ENCODE measurements at places on chromosomes 12 and 14.

GRCh38 chr14:68937471-68938270, 41.4 kb downstream of the ACTN1 start:
- no peak overlapping the region for H3K4me3 ChIP-seq
- peak; percentile 51 for DNase-seq
- peak overlapping the region; percentile 39 for H3K27ac ChIP-seq
- peaks cover 78% of the 10 kb centered on the region for H3K4me1 ChIP-seq

DNA sequence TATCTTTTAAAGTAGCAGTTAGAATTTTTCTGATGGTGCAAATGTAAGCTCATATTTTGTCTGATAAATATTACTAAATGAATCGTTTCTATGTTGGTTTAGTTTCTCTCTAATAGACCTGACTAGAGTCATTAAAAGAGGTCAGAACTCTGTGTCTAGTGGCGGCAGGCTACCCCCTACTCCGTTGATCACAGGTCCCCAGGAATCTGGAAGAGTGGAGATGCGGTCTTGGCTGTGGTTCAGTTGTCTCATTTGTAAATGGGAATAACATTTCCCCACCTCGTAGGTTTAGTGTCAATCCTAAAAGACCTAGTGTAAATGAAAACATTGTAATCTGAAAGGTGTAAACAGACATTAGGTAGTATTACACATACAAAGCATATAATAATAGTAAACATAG, 4.7 kb upstream of the FOXJ2 start:
- H3K27ac ChIP-seq, result peak overlapping the region; percentile 100
- H3K36me3 ChIP-seq, result peaks cover 6% of the 10 kb centered on the region
- DNase-seq, result no peak
- H3K4me3 ChIP-seq, result peak overlapping the region; percentile 94
- H3K4me1 ChIP-seq, result peaks cover 15% of the 10 kb centered on the region

GRCh38 chr12:13566292-13566691, 369.8 kb downstream of the EMP1 start:
- DNase-seq, result no peak
- no peak overlapping the region for H3K4me3 ChIP-seq
- H3K27me3 ChIP-seq, result no peaks in the 10 kb centered on the region
- H3K4me1 ChIP-seq, result no peaks in the 10 kb centered on the region
- no peaks in the 10 kb centered on the region for H3K36me3 ChIP-seq
- no peak overlapping the region for H3K27ac ChIP-seq

- no peaks in the 10 kb centered on the region for H3K36me3 ChIP-seq
- H3K27ac ChIP-seq, result no peak overlapping the region
- no peak for DNase-seq
- peaks cover 9% of the 10 kb centered on the region for H3K4me1 ChIP-seq
- H3K4me3 ChIP-seq, result no peak overlapping the region
- peaks cover 9% of the 10 kb centered on the region for H3K27me3 ChIP-seq
Observed at GRCh38 chr14:95660651-95661515, 25.3 kb upstream of the TCL1B start.

DNA sequence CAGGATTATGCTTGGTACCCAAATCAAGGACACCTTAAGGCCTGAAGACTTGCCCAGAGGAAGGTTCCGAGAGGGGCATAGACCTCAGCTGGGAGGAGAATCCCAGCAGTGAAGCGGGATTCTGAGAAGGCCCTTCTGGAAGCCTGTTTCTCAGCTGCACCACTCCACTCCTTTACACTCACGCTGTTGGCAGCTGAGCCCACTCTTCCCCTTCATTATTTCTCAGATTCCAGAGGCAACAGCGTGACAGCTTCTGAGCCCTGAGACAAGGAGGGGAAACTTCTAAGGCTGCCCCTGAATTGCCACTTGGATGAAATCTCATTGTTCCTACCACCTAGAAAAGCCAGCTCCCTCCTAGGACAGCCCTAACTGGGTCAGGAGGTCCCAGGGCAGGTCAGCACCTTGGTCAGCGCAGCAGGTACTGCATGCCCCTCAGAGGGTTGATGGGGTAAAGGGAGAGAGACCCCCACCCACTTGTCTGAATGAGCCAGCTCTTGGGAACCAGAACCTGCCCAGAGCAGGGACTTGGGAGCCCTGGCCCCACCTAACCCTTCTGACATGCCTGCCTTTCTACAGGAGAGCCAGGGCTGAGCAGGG, 53.9 kb downstream of the ISCA2 start:
- H3K4me3 ChIP-seq, result no peak overlapping the region
- H3K4me1 ChIP-seq, result no peaks in the 10 kb centered on the region
- no peak for DNase-seq
- no peak overlapping the region for H3K27ac ChIP-seq

- no peak overlapping the region for H3K27ac ChIP-seq
- H3K4me1 ChIP-seq, result no peaks in the 10 kb centered on the region
- no peak overlapping the region for H3K4me3 ChIP-seq
- no peaks in the 10 kb centered on the region for H3K27me3 ChIP-seq
Observed at GRCh38 chr12:89801284-89801683, 92.6 kb upstream of the ATP2B1 start.

- H3K27me3 ChIP-seq, result no peaks in the 10 kb centered on the region
- H3K36me3 ChIP-seq, result no peaks in the 10 kb centered on the region
- H3K4me3 ChIP-seq, result no peak overlapping the region
- DNase-seq, result no peak
- H3K4me1 ChIP-seq, result no peaks in the 10 kb centered on the region
Observed at GRCh38 chr12:58541300-58541690, 379.0 kb downstream of the LRIG3 start.

- peaks cover 7% of the 10 kb centered on the region for H3K4me1 ChIP-seq
- no peaks in the 10 kb centered on the region for H3K36me3 ChIP-seq
- no peak overlapping the region for H3K4me3 ChIP-seq
- H3K27me3 ChIP-seq, result no peaks in the 10 kb centered on the region
- no peak overlapping the region for H3K27ac ChIP-seq
- DNase-seq, result no peak
Observed at GRCh38 chr14:52222901-52223300, 44.6 kb upstream of the PTGDR start.
